ENCODE measurements at places on chromosomes 11 and 22. TPM values are rescaled to one million over a fixed set of nuclear protein-coding genes. Genes with fewer than 3 reads are reported as not detected.

GRCh38 chr11:61554172-61554988, 26.5 kb downstream of the SYT7 start:
- DNase-seq = no peak

DNA sequence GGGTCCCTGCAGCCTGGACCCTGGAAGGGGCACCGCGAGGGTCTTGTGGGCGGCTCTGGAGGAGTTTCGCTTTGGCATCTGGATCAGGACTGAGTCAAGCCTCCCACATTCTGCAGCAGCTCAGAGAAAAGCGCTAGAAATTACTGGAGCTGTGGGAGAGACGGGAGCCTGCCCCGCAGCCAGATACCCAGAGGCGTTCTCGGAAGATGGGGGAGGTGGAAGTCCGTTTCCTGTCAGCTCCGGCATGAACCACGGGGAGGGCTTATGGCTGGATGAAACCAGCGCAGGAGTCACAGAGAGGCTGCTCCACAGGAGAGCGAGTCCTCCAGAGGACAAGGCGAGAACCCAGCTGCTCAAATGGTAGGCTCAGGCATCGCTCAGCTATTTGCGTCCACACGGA, 379.3 kb downstream of the OPCML start:
- DNase-seq = no peak

DNA sequence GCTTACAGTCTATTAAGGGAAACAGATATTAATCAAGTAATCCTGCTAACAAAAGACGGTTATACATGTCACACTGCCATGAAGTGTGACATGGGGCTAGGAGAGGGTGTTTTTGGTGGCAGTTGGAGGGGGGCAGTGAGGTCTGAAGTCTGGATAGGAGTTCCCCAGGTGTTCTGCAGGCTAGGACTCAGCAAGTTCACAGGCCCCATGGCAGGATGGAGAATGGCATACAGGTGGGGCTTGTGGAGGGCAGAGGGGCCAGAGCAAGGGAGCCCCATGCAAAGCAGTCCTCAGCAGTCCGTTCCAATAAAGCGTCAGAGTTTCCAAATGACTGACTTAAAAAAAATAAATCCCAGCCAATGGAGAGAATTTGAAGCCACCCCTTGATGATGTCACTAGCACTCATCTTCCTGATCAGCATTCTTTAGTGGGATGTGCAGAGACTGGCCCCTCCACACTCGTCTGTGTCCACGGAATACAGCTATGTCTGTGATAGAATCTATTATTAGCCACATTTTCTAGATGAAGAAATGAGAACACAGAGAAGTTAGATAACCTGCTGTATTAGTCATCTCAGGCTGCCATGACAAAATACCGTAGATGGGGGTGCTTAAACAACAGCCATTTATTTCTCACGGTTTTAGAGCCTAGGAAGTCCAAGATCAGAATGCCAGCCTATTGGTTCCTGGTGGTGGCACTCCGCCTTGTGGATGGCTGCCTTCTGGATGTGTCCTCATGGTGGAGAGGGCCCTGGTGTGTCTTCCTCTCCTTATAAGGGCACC, 32.6 kb downstream of the PRDM11 start:
- DNase-seq = no peak

DNA sequence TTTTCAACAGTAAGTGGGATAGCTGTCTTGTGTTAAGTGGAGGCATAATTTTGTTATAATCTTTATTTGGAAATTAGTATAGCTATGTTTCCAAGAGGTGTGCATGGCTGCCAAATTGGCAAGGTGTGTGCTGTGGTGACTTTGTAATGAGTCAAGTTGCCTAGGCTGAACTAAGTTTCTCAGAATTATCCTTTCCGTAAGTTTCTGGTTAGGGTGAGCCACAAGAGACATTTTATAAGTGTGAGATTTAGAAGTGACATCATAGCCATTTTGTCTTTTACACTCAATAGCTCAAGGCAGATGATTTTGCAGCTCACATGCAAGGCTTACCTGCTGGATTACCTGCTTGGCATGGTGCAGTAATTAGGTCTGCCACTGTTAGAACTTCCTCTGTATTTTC, 90.3 kb downstream of the C11orf87 start:
- DNase-seq = no peak

GRCh38 chr22:44354288-44354687, 41.5 kb upstream of the SHISAL1 start:
- no peak for DNase-seq

DNA sequence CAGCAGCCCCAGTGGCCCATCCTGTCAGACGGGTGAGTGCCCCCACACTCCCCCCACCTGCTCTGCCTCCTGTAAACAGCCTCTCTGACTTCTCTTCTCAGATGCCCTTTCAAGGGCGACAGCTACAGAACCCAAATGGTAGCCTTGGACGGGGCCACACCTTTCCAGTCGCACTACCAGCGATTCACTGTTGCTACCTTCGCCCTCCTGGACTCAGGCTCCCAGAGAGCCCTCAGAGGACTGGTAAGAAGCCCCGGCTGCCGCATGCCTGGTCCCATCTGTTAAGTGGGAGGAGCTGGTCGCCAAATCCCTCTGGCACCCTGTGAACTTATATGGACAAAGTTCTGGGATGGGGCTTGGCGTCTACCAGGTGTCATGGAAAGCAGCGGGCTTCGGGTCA, 6.2 kb downstream of the ZP1 start:
- no peak for DNase-seq

GRCh38 chr11:47869544-47870393, 21.6 kb upstream of the NUP160 start:
- DNase-seq = no peak

DNA sequence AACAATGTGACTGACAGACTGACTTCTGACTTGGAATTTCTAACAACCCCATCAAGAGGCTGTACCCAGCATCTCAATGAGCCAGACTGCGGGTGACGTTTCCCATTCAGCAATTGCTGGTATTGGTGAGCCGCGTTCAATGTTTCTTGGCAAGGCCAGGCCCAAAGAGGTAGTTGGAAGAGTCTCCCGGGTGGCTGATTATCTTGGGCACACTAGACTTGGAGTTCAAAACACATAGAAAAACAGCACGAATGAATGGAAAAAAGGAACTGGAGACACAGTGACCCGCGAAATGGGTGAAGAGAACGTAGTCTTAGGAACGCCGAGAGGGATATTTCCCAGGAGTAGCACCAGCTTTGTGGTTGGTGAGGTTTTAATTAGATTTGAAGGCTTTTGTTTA, 115.7 kb downstream of the RPS6KA4 start:
- no peak for DNase-seq

- DNase-seq = no peak
Measured at GRCh38 chr22:35761037-35761436, 43.4 kb downstream of the APOL5 start.

DNA sequence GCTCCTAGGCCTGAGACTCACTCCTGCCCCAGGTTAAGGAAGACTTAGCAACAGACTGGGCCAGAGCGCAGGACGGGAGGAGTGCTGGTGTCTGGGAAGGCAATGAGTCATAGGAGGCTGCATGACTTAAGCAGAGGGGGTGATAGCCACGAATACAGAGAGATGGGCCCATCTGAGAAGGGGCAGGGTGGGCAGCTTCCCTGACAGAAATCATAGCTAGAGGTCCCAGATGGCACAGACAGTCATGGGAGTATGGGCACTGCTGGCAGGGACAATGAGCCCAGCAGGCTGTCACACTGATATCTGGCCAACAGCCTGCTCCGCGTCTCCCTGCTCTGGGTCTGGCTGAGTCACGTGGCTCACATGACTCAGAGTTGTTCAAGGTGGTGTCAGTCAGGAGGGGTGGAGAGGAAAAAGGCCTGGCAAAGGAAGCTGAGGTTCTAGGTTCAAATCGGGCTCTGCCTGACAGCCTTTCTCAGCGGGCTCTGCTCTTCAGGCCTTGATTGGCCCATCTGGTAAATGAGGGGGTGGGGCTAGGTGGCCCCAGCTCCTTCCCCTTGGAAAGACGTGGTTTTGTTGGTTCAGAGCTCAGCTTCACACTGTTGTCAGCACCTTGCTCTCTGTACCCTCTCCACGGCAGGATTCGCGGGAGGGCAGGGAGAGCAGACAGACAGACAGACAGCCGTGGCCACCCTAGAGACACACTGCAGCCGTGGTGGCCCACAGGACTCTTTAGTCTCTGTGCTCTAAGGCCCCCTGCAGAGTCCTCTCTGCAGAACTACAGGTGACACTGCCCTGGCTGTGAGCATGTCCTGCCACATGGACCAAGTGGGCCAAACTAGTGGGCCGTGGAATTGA, 47.8 kb downstream of the DBX1 start:
- DNase-seq = no peak

DNA sequence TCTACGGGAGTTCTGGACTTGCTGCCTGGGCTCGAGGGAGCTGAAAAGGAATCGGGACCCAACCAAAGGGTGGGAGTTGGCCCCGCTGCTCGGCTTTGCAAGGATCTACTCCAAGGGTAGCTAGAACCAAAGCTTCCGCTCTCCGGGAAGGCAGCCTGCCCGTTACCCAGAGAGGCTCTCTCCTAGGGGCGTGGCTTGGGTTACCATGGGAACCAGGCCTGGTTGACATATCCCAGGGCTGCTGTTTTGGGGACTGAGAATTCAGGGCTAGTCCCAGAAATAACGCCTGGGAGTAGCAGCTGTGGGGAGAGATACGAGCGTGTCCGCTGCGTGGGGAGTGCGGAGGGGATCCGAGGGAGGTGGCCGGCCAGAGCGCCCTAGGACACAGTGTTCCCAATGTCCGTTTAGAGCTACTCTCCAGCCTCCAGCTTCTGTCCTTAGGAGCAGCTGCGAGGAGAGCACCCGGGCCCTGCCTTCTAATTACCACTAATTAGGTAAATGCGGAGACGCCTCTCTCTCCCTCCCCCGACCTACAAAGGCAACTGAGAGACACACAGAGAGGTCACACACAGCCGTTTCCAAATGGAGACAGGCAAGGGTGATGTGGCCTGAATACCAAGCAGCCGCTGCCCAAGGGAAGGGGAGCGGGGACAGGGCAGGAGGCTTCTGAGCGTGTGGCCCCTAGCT, 141.6 kb upstream of the CADM1 start:
- peak; percentile 54 for DNase-seq

DNA sequence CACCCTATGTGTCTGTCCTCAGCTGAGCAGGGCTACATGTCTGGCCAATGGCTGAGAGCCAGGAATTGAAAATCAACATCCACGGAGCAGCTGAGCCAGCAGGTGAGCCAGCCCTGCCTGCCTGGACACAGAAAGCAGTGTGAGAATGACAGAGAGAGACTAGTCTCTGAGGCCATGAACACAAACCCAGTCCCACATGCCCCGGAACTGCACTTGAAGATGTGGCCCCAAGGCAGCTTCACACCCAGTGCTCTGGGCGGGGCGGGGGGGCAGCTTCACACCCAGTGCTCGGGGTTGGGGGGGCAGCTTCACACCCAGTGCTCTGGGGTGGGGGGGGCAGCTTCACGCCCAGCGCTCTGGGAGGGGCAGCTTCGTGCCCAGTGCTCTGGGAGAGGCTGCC, 37.6 kb downstream of the TRMU start:
- DNase-seq = peak; percentile 64

- no peak for DNase-seq
Measured at GRCh38 chr11:66292543-66293332, 1.0 kb downstream of the TMEM151A start.

- no peak for DNase-seq
Measured at GRCh38 chr22:48885271-48885918, 942.3 kb downstream of the BRD1 start.

GRCh38 chr11:82733444-82734119, at the start of gene FAM181B:
FAM181B (minus strand) TSS chr11:82733864; CDS start chr11:82733729, 135 bp downstream.
- peak; percentile 78 for DNase-seq

DNA sequence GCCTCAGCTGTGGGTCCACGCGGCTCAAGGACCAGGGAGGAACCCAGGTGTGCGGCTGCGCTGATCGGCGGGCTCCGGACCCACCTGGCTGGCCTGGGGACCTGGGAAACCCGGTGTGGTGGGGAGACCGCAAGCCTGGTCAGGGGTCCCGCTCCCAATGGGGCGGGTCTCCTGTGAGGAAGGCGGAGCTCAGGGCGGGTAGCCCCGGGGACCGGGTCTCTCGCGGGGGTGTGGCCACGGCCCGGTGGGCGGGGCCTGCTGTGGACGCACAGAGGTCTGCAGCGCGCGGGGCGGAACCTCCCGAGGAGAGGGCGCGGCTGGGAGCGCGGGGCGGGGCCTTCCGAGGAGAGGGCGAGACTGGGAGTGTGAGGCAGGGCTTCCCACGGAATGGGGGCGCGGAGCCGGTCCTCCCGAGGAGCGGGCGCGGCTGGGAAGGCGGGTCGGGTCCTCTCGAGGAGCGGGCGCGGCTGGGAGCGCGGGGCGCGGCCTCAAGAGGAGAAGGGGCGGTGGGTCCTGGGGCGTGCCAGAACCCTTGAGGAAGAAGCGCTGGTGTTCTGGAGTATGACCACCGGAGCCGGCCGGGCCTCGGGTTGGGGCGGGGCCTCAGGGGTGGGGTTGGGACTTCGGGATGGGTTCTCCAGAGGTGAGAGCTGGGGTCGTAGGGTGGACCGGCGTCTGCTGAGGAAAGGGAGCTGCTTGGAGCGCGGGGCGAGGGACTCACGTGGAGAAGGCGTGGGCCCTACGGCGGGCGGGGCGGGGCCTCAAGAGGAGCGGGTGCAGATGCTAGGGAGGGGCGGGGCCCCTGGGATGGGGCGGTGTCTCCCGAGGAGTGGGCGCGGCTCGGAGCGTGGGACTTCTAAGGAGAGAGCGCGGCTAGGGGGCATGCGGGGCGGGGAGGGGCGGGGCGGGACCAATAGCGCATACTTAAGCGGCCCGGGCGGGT, 20.8 kb downstream of the DGCR6L start:
- DNase-seq = peak; percentile 90

DNA sequence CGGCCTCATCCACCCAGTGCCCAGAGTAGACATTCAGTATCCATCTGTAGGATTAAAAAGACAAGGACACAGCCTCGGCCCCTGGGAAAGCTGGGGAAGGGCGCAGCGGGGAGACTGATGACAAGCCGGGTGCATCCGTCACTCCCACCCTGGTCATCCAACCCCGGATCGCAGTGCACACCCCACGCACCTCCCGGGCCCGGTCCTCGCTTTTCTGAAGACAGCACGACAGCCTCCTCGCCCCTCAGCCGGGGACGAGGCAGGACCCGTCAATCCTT, 1.1 kb downstream of the FCHSD2 start:
- no peak for DNase-seq

GRCh38 chr11:35359321-35360054, 59.9 kb downstream of the SLC1A2 start:
- no peak for DNase-seq

GRCh38 chr11:59857439-59858434, 8.6 kb downstream of the TCN1 start:
- no peak for DNase-seq

DNA sequence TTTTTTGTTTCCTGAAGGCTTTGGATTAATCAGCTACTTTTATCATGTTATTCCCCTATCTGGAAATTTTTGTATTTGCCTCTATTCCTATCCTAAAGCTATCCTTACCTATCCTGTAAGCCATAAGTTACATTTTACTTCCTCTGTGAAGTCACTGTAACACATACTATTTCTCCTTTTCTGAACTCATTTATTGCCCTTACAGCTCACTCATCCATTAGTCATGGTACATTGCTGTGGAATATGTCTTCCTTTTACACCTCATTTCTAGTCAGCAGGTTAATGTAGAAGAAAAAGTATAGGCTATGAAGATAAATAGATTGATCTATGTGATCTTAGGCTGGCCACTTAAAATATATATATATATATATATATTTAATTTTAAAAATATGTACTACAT, 28.0 kb downstream of the SWAP70 start:
- DNase-seq = no peak

Gene C11orf86
- total RNA-seq = not detected

Gene MAPK8IP2
- total RNA-seq = 1.2 TPM

Gene MS4A6E
- not detected for total RNA-seq

Gene RASGRP2
- 30.8 TPM for total RNA-seq

Gene OR6M1
- total RNA-seq = not detected

Gene PDE2A
- total RNA-seq = 28.1 TPM

Gene HOATZ
- not detected for total RNA-seq

Gene OR6A2
- 0.10 TPM for total RNA-seq

Gene C11orf52
- 1.8 TPM for total RNA-seq

Gene C11orf65
- 2.5 TPM for total RNA-seq
